ENCODE measurements at places on chromosomes 13 and 19.

DNA sequence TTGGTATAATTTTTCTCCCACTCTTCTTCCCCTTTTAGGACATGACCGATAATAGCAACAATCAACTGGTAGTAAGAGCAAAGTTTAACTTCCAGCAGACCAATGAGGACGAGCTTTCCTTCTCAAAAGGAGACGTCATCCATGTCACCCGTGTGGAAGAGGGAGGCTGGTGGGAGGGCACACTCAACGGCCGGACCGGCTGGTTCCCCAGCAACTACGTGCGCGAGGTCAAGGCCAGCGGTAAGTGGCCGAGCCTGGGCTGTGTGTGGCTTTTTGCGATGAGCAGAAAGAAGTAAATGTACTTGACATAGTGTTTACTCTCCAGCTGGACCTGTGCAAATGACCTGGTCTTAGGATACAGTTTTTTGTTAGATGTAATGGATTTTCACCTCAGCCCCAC, 102.5 kb downstream of the ARHGEF7 start:
- DNase-seq: no peak

DNA sequence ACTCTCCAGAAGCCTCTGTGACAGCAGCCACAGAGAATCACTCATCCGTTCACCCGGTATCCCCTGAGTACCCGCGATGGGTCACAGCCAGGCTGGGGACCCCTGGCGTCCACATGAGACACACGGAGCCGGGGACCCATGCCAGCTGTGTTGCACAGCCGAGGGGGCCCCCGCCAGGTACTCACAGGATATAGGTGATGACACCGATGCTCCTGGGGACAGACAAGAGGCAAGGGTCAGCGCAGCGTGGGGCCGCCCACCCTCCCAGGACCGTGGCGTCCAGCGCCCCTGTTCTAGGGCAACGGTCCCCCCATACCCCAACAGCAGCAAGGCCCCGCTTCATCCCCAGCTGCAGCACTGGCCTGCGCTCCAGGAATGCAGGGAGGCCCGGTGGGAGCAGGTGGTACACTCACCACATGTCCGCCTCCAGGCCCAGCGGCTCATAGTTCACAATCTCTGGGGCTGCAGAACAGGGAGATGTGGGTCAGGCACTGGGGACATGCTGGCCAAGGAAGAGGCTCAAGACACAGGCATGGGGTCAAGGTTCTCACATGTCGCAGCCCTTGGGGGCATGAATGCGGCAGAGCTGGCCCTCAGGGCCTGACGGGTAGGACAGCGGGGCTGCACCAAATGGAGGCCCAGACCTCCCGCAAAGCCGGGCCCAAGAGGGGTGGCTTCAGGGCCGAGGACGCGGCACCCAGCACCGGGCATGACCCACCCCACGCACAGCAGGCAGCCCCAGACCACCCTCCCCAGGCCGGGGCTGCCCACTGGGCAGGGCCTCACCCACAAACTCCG, 7.2 kb downstream of the DAPK3 start:
- DNase-seq: no peak

DNA sequence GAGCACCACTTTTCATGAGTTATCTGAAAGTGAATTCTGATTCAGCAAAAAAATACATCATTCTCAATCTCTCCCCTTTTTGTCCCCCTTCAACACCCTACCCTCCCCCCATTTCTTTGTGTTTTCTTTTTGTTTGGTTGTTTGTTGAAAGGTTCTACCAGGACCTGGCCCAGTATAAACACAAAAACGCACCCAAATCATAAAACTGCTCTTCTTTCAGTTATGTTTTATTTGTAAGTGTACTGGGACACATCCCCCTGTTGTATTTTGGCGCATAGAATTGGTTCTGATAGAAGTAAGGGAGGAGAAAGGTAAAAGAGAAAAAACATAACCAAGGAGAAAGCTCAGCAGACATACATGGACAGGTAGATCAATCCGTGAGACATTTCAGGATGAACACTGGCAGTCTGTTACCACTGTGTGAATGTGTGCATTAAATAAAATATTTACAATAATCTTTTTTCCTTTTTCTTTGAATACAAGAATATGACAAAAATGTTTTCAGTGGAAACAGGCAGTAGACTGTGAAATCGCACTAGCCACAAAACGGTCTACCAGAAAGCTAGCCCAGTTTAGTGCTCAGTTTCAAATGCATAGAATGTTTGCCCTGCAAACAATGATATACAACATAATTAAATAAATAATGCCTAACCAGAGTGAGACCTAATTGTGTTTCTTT, 4.2 kb downstream of the POU4F1 start:
- no peak for DNase-seq

DNA sequence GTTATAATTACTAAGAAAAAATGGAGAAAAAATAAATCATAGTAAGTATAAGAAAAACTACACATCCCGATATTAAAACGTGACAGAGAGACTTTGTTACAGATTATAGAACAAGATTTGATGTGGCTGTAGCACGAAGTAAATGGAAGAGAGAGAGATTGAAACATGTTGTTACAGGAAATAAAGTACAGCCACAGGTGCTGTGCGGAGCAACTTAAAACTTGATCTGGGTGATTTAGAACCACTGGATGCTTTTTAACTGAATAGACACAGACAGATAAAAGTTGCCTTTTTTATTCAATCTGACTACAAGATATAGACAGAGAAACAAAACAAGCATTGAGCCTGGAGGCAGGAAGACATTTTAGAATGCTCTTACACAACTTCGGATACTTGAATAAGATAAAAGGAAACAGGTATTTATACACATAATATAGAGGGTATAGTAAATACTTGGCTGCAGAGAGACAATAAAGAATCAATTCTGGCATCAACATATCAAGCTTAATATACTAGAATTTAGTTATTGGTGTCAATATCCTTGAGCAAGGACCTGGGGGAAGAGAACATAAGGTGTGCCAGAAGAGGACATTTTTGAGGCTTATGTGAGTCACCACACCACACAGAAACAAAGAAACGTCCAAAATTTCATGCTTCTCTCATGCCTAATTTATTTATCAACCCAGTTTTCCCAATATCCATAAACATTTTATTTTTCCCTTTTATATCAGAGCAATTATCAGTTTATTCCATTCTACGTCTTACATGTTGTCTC, 548.5 kb downstream of the SLITRK1 start:
- DNase-seq: no peak

GRCh38 chr13:66033924-66034323, 1196.2 kb downstream of the PCDH9 start:
- no peak for DNase-seq

- DNase-seq: no peak
Observed at GRCh38 chr13:113470073-113470472, 16.8 kb upstream of the ADPRHL1 start.

- DNase-seq: no peak
Observed at GRCh38 chr13:112174476-112175110, 107.6 kb downstream of the SOX1 start.
